GM06990 (cell line): ENCODE measurements at places on chromosomes 7 and 10.

DNA sequence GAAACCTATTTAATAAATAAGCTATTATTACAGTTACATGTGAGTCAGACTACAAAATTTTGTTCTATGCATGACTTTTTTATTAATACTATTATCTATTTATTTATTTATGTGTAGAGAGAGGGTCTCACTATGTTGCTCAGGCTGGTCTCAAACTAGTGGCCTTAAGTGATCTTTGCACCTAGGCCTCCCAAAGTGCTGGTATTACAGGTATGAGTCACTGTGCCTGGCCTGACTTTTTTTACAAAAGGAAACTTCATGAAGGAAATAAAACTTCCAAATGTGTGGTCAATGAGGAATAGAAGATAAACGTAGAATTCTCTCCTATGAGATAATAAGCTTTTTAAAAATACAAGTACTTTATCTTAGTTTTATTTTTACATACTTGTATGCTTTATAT lies 19.0 kb downstream of the COL28A1 start:
- DNase-seq: no peak

- no peak for DNase-seq
Observed at GRCh38 chr10:26290236-26290635, 73.7 kb downstream of the GAD2 start.

DNA sequence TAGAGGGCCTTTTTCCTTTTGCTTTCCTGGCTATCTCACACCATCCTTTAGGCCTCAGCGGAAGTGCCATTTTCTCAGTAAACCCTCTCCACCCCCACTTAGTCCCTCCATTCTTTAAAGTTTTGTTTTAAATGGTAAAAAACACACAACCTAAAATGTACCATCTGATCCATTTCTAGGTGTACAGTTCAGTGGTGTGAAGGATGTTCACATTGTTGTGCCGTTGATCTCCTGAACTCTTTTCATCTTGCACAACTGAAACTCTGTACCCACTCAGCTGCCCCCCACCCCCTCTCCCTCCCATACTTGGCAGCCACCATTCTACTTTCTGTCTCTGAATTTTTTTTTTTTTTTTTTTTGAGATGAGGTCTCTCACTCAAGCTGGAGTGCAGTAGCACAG lies 52.2 kb downstream of the SNX10 start:
- DNase-seq: no peak

- DNase-seq: no peak
Observed at GRCh38 chr7:106813705-106814305, 51.3 kb upstream of the PIK3CG start.

DNA sequence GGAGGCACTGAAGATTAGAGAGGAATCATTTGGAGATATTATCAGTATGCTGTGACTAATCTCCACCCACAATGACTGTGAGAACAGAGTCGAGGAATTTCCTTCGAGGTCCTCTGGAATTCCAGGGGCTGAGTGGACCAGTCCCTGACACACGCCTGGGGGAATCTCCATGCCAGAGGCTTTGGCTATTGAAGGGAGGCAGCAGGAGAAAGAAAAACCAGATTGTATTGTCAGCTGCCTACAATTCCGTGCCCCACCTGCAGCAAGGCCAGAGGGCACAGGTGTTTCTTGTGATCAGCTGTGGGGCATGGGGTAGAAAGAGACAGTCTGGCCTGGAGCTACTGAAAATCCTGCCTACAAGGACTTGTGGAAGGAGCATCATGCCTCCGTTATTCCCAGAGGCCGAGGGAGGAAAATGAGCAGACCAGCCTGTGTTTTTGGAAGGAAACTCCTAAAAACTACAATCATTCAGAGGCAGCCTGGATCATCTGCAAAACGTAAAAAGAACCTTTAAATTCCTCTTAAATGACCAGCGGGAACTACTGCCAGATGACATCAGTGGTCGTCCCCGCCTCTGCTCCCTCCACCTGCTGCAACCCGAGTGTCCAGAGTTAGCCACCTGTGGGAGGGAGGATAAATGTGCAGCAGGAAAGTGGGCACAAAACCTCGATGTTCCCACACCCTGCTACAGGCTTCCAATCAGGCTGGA lies 25.4 kb upstream of the ANK3 start:
- no peak for DNase-seq

DNA sequence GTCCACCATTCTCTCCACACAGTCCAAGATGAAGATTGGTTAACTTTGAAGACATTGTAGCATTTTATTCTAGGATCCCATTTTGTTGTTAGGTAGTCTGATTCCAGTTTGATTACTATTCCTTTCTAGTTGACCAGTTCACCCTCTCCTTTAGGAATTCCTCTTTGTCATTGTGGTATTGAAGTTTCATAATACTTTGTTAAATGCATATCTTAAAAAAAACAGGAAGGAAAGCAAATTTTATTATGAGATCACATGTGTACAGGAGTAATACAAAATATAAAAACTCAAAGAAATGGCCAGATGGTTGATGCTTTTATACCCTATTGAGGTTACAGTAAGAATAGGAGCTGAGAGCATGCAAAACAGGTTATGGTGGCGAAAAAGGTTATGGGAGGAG lies 15.5 kb upstream of the SEMA3C start:
- DNase-seq: no peak

- DNase-seq: no peak
Observed at GRCh38 chr10:36111676-36112075, 469.6 kb upstream of the FZD8 start.

GRCh38 chr10:58367069-58367468 lies 18.1 kb upstream of the TFAM start:
- no peak for DNase-seq

DNA sequence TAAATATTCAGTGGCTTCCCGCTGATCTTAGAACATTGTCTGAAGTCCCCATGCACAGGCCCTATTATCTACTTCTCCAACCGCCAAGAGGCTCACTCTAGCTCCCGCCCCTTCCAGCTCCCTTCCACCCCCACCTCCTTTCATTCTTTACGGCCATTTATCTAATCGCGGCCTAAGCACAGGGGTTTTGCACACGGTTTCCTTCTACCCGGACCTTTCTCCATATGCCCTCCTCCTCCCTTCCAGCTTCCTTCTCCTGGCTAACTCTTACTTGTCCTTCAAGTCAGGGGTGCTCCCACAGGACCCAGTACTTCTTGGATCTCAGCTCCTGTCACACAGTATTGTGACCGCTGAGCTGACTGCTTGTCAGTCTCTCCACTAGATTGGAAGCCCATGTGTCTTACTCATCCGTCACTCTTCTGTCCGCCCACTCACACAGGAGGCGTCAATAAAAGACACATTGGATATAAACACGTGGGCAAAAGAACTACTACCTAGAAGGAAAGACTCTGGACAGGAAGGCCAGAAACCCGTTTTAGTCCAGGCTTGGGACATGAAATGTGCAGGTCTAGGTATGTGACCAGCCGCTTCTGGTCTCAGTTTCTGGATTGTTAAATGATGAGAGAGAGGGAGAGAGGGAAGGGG lies 20.2 kb upstream of the HPS1 start:
- no peak for DNase-seq

DNA sequence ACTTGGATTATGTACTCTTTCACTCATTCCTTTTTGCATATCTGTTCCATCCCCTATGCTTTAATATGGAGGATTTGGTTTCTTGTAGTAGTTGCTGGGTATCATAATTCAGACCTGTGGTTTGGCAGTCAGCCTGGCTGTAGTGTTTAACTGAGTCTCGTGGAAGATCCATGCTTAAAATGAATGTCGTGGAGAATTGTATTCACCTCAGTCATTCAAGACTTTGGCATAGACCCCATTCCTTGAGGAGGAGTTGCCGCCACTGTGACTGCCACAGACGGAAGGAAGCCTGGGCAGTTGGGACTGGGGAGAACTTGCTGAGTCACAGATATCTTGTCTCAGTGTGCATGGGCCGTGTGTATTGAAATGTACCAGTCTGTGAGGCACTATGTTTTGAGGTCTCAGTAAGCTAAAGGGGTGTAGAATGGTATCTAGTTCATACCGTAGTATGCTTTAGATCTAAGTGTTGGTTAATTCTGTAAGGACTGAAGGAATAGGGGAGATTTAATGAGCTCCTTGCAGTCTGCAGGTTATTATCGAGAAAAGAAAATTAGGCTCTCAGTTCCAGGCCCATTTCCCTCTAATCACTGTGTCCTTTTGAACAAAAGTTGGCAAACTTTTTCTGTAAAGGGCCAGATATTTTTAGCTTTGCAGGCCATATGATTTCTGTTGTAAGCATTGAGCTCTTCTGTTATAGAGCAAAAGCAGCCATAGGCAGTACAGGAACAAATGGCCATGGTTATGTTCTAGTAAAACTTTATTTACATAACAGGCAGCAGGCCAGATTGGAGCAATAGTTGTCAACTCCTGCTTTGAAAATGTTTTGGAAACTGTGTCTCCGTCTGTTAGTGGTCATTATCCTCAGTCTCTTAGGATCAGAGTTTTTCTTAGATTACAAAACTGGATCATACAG lies 76.8 kb downstream of the TPST1 start:
- no peak for DNase-seq

DNA sequence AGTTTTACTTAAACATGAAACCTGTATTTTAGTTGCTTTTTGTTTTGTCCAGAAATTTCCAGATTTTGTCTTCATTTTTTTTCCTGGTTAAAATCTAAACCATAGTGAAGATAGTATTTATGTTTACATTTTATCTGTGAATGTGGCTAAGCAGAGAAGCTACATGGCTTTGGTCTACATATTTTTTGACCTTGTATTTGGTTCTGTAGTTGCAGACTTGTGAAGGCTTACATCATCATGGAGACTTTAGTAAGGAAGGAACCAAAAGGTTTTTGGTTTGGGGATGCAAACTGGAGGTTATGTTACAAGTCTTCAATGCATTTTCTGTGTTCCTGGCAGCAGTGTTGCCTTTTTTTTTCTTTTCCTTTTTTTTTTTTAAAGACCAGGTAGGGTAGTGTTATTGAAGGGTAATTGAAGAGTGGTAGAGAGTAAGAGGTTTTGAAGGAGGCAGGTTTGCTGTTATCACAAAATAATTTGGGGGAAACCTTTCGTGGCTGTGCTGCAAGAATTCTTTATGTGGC lies 30.9 kb upstream of the VDAC2 start:
- no peak for DNase-seq

- DNase-seq: no peak
Observed at GRCh38 chr10:44070282-44070681, 314.6 kb downstream of the CXCL12 start.

DNA sequence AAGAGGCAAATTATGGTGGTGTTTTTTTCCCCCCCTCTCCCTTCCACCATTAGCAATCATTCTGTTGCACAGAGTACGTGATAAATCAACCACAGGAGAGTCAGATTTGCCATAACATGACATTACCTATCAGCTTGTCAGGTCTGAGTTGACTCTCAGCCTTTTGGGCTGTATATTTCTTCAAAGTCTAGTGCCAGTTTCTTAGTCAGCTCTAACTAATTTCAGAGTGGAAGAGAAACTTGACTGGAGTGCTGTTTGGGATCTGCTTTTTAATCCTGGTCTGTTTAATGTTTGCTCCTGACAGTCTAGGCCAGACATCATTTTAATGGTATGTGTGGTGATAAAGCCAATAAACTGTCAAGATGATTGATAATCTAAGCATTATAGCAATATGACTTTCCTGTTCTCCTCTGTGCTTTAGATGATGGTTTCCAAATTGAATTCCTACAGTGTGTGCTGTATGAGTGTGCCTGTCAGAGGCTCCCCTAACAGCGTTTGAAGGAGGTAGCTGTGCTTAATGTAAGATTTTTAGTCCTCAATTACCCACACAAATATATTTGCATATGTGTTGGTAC lies 76.9 kb downstream of the LRMDA start:
- no peak for DNase-seq

GRCh38 chr7:1864161-1864940 lies 194.3 kb downstream of the ELFN1 start:
- no peak for DNase-seq

- no peak for DNase-seq
Observed at GRCh38 chr10:16904049-16904448, 86.8 kb upstream of the RSU1 start.

GRCh38 chr7:44580945-44581878 lies 819 bp downstream of the TMED4 start:
- no peak for DNase-seq

- DNase-seq: no peak
Observed at GRCh38 chr7:44223362-44224079, 22.7 kb downstream of the YKT6 start.

DNA sequence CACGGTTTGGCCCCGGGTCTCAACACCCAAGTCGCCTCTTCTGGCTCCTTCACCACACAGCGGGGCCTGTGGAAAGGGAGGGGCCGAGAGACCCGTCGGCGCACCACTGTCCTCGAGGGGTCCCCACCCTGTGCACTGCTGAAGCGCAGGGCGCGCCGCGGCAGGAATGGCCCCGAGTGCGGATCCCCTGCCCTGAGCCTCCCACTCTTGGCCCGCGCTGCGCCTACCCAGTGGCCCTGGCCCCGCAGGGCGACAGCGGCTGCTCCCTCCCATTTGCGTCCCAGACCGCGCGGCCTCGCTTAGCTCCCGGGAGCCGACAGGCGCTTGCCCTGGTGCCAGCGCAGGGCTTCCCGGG lies 2.1 kb upstream of the SFMBT2 start:
- no peak for DNase-seq

DNA sequence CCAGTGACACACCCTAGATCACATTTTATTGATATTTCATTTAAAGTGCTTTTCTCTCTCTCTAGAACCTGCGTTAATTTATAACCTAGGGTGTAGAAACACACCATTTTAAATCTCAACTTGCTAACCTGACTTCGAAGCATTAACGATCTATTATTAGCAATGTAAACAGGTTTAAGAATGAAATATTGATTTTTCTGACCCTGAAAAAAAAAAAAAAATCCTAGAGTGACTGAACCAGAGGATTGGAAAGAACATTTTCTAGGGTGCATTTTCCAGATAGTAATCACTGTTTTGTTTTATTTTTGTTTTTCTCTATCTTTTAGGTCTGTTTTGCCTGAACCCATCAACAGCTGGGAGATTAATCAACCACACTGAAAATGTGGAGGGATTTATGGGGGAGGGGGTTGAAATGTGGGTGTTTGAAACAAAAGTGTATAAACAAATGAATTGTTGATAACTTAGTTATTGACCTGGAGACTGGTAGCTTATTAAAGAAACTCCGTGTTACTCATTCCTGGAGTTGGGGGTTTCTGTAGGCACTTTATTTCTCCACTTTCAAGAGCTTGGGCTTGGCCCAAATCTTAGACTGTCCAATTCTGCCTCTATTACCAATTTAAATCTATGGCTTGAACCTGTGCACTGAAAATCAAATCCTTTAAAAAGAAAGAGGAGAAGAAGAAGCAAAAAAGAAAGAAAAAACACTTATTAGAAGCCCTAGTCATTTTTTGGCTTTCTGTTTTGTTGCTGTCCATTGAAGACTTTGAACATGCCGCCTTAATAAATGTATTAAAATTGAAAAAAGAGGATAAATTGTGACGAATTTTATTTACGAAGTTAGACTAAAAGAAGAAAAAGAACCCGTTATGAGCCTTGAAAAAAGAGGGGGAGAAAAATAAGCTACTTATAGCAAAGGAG lies 2.8 kb downstream of the HOXA2 start:
- no peak for DNase-seq

- no peak for DNase-seq
Observed at GRCh38 chr7:22867003-22867402, 44.4 kb upstream of the TOMM7 start.

GRCh38 chr7:13860734-13861133 lies 128.7 kb downstream of the ETV1 start:
- no peak for DNase-seq

DNA sequence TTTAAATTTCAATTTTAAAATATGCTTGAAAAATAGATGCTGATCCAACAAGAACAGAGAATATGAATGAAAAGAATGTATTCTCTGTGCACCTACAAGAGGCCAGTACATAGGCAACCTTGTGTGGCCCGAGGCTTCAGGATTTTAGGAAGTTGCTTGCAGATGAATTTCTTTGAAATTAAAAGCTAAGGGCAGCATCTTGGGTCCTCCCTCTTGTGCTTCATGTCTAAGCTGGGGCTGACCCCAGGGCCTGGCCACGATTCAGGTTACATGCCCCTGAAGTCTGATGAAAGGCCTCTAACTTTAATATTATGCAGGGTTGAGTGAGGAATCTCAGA lies 138.9 kb downstream of the BMPER start:
- no peak for DNase-seq
